ENCODE measurements at places on chromosomes 7 and 10.

DNA sequence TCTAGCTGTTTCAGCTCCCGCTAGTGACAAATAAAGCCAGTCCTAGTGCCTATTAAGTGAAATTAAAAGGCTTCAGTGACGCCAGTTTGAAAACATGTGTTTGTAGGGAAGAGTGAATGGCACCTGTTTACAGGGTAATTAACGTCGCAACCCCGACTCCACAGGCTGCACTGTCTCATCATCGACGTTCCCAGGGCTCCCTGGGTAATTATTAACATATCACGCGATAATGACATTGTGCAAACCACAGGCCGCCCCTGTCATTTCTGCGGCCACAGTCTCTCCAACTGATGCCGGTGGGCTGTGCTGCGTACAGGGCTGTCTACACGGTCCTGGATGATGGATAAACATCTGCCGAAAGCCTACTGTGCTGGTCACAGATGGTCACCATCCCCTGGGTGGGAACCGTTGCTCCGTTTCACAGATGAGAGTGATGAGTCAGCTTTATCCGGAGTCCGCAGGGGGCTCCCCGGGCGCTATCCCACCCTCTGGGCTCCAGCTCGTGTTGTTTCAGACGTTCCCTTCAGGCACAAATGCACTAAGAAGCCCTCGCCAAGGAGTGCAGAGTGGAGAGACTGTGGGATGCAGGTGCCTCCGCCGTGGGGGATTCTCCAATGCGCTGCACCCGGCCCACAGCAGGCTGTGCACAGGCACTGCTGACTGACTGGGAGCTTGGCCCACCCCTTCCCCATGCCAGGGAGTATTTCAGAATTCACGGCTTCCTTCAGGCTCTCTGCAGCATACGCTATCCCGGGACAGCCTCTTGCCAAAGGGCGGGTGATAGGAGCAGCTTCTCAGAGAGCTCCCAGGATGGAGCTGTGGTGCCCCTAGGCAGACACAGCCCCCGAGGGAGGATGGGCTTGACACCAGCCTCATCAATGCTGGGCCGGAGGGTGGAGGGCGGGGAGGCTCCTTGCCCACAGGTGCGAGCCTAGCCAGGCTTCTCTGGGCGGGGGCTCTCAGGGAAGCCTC, 491.8 kb upstream of the FOXK1 start:
- no peak for DNase-seq

DNA sequence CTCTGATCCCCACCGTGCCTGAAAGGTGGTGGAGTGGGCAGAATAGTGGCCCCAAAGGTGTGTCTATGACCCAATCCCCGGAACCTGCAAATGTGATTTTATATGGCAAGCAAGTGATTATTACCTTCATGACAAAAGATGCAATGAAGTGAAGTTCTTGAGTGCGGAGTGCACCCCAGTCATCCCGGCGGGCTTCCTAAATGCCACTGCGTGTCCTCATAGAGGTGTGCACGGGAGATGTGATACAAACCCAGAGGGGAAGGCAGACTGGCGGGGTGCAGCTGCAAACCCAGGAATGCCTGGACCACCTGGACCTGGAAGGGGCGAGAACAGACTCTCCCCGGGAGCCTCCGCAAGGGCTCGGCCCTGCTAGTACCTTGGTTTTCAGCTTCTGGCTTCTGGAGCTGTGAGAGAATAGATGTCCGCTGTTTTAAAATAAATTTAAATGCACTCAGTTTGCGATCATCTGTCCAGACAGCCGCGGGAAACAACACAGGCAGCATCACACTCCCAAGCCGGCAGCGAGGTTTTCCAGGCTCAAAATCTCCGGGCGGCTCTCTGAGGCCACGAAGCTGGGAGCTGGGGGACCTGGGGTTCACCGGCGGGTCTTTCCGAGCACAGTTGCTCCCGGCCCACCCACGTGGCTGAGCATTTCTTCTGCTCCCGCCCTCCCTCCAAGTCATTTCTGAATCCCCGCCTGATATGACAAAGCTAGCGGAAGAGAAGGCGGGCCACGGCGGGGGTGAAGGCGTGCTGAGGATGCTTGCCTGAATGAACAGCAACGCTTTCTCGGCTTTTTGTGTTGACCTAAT, 50.4 kb upstream of the EBF3 start:
- no peak for DNase-seq

DNA sequence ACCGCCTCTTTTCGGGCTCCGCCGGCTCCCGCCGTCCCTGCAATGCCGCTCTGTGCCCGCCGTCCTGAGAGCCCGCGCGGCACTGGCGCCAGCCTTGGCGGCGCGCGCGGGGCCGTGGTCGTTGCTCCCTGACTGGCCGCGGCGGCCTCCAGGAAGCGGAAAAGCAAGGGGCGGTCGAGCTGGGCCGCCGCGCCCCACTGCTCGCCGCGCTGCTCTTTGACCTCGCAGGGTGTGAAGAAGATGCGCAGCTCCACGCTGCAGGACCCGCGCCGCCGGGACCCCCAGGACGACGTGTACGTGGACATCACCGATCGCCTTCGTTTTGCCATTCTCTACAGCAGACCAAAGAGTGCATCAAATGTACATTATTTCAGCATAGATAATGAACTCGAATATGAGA, at the start of gene CDC14C:
TSS of gene CDC14C (plus strand) at position 115 of the 400 bp plus-strand sequence. CDS start at position 241, 126 bp downstream.
- DNase-seq: no peak

- DNase-seq: no peak
Observed at GRCh38 chr10:23457632-23458417, 18.9 kb downstream of the OTUD1 start.

- no peak for DNase-seq
Observed at GRCh38 chr10:95445223-95445836, 115.8 kb downstream of the SORBS1 start.

DNA sequence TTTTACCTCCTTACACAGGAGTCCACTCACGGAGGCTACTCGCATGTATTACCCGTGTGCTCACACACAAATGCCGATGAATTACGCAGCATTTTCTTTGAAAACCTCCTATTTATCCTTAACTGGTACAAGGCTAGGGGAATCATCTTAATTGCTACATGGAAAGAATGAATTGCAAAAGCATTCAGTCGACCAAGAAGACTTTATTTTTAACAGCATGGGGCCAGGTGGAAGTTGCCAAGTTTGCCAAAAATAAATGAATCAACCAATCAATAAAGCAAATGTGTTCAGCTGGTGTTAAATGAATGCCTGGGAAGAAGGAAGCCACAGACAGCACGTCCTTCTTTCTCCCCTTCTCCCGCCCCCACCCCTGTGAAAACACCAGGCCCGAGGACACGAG, 55.8 kb downstream of the CTBP2 start:
- DNase-seq: no peak

DNA sequence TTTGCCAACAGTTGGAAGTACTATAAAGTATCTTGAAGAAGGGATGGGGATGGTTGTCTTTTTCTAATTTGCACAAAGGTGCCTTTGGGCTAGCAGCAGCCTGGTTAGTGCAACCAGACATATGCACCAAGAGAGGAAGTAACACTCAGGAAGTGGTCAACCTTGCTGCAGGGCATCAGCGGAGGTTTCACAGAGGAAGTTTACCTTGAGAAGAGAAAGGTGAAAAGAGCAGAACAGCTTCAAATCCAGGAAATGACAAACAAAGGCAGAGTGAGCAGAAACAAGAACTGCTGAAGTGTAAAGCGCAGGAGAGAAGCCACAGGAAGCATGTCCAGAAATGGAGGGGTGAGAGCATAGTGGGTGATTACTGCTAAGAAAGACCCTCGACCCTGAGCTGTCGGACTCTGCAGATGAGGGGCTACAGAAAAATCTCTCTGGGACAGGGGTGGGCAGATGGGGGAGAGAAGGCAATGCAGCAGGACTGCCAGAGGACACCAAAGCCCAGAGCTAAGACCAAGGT, 66.9 kb downstream of the STK17A start:
- DNase-seq: peak; percentile 64

DNA sequence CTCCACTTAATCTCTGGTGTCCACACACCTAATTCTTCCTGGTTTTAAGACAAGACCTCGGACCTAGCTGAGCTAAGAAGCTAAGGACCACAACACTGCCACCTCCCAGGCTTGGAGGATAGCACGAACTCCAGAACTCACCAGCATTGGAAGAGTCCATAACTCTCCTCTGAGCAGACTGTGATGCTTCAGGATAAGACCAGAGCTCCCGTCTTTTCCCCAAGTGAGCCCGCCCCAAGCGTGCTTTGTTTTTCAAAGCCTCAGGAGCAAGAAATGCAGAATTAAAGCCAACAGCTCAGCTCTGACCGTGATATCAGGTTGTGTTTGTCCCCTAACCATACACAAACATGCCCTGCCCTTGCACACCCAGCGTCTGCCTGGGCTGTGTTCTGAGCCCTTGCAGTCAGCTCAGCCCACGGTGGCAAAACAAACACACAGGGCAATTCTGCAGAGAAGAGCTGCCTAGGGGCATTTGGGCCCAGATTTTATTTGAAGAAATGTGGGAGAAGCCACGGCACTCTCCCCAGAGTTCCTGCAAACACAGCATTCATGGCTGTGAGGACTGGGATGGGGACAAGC, 145.4 kb downstream of the WDR11 start:
- no peak for DNase-seq

GRCh38 chr10:76315240-76315639, 883.8 kb downstream of the LRMDA start:
- no peak for DNase-seq

DNA sequence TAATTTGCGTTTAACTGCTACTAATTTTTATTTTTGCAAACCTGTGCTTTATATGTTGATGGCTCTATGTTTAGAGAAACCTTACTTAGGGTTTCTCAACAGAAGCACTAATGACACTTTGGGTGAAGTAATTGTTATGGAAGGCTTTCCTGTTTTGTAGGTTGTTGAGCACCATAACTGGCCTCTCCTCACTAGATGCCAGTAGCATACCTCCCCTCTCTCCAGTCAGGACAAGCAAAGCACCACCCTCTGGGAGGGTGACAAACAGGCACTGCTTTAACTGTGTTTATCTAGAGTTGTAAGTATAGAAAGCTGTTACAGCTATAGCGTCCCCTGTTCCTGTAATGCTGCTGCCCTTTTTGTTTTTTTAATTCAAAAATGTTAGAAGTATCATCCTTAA, 60.9 kb downstream of the WAC start:
- DNase-seq: no peak

GRCh38 chr7:105013221-105013815, 687 bp upstream of the KMT2E start:
- peak; percentile 97 for DNase-seq

DNA sequence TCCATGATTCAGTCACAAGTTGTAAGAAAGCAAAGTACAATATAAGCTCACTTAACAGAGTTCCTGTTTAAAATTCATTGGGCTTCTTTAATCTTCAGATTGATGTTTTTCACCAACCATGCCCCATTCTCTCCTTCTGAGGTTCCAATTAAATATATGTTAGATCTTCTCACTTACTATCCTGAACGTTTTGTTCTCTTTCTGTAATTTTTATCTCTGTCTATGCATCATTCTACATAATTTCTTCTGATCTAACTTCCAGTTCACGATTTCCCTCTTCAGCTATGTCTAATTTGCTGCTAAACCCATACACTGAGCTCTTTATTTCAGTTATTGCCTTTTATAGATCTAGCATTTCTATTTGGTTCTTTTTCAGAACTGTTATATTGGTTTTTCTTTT, 28.0 kb upstream of the SPOCK2 start:
- DNase-seq: no peak

DNA sequence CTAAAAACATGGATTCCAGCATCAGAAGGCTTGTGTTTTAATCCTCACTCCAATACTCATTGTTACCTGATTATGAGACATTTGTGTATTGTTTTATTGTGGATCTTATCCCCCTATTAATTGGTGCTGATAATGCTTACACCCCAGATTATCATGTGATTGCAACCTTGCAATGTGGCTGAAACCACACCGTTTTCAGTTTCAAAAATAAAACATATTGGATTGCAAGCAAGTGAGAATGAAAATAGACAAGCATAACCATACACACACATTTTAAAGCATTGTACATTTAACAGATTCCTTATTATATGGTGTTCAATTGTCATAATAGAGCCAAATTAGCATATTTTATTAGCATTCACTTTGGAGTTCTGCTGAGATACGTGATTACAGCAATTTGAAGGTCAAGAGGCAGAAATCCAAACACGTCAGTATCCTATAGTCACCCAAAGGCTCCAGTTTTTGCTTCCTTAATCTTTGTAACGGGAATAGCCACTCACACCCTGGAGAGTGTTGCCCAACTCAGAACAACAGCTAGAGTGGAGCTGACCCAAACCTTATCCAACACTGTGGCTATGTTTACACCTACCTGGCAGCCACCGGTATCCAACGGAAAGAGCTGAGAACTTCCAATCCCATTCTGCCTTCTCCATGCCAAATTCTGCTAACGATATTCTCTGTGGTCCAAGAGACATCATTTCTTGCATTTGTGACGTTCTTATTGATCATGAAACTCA, 317.1 kb upstream of the KLF6 start:
- no peak for DNase-seq

GRCh38 chr10:131148270-131148669, 163.3 kb downstream of the TCERG1L start:
- DNase-seq: no peak

DNA sequence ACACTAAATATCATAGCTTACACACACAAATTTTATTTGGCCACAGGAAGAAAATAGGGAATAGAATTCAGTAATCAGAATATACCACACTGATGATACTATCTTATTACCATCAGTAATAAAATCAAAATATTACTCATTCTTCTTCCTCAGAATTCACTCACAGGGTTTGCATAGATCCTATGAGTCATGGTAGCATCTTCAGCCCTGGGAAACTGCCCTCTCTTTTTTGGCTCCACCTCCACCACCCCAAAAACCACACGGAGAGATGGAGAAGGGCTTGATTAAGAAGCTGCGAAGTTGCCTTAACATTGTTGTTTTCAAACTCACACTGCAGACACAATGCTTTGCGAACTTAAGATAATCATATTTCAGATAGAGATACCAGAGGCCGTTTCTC, 154.1 kb upstream of the AHR start:
- DNase-seq: peak; percentile 12

- DNase-seq: no peak
Observed at GRCh38 chr7:16770657-16771329, 17.2 kb downstream of the TSPAN13 start.

DNA sequence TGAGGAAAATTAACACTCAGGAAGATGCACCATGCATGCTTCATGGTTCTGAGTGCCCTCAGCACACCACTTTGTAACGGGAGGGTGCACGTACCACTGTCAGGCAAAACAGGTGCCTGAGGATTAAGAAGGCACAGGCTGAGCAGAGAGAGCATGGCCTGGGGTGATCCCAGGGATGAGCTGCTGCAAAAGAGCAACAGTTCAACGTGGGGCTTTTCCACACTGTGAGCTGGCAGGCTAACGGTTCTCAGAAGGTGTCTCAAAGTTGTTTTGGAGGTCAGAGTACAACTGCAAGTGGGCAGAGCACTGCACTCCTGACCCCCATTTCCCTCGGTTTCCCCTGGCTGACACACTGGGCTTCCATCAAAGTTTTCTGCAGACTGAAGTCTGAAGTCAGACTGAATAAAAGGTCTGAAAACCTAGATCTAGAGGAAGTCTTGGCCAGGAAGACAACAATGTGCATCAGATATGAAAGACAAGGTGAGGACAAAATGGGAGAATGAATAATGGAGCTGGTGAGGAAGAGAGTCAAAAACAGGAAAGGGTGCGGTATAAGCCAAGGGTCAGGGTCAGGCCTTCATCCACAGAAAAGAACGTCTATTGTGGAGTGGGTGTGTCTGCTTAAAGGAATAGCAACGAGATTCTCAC, 20.5 kb downstream of the ZNF438 start:
- DNase-seq: no peak

GRCh38 chr10:123786896-123787295, 104.7 kb downstream of the CPXM2 start:
- DNase-seq: no peak
